ENCODE measurements at places on chromosomes 2 and 18. TPM values are rescaled to one million over a fixed set of nuclear protein-coding genes. Genes with fewer than 3 reads are reported as not detected.

The TMEM163 gene
- 0.76 TPM for total RNA-seq

The USP34 gene
- 144 TPM for total RNA-seq

The TMEM198 gene
- 1.3 TPM for total RNA-seq

The CLEC4F gene
- not detected for total RNA-seq

The VSNL1 gene
- total RNA-seq, result 0.66 TPM

The SIX3 gene
- not detected for total RNA-seq
